Stimulated activated CD4-positive, alpha-beta T cell treated with anti-CD3 and anti-CD28 coated beads, Interleukin-1b, Interleukin-23, amount 100 ng/mL, for 4 hours (primary cell): ENCODE measurements at places on chromosomes 3 and 15.
A peak's percentile ranks its signal among the peaks of the same experiment; 100 is the strongest.

GRCh38 chr3:149955449-149955848 is 15.2 kb downstream of the PFN2 start:
- no peak for DNase-seq

DNA sequence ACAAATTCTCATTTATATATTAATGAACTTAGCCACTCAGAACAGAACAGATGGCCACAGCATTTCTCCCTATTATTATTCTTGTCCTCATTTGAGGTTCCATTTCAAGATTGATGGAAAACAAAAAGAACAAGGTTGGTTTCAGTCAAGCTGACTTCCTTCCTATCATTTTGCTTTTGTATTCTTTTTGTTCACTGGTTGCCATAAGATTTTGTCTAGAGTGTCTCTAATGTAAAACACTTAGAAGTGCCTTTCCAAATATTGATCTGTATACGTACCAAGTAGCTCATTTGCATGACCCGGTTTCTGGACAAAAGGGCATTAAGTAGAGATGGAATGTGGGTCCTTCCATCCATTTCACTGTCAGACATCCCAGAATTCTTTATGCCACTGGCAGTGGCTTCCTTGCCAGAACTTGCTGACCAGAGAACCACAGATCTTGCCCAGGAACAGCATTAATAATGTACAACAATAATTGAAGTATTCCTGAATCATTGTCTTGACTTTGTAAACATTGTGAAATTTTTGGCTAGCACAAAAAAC is 63.8 kb downstream of the PEX5L start:
- no peak for DNase-seq

GRCh38 chr3:125213946-125214542 is 1.5 kb upstream of the SLC12A8 start:
- DNase-seq: no peak

GRCh38 chr3:33799202-33799551 is 747 bp downstream of the PDCD6IP start:
- DNase-seq: no peak

DNA sequence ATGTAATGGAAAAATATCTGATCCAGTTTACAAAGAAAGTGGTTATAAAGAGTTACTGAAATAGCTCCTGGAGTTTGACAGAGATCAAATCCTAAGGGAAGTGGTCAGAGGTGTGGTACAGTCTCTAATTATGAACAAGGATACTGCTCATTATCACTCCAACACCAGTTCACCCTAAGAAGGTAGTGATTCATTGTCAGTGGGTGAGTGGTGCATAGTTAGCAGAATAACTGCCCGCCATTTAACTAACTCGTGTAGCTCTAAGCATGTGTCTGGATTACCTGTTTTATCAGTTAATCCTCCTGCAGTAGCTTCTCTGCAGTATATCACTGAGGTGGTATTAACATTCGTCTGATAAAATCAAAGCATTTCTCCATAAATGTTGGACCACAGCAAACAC is 700.1 kb downstream of the NLGN1 start:
- no peak for DNase-seq

DNA sequence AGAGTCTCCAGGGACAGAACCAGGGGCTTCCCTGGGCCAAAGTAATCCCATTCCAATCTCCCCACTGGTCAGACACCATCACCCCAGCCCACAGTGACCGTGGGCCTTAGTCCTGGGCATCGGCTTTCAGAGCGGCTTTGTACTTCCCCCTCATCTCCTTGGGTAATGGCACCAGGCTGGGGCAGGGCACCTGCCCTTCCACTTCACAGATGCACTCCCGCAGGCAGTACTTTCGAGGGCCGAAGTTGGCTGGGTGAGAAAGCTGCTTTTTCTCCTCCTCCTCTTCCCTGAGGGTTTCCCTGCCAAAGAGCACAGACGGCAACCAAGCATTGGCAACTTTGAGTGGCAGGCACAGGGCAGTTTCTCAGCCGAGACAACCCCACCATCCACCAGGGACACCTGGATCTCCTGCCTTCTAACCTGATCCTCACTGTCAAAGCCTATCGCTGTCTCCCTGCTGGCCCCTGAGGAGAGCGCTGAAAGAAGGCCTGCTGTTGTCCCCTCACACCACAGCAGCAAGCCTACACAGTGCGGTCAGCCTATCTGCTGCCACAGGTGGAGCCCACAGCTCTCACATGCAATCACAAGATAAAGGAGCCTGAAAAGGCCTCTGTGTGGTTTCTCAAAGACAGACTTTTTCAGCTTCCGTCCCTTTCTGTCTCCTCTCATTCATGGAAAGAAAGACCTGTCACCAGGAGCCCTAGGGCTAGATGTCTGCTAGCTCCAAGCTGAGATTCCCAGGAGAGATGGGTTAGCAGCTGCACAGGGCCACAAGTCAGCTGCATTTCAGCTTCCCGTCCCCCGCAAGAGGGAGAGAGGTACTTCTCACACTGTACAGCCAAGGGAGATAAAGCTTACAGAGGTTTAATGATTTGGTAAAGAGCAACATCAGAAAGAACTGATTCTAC is 12.5 kb downstream of the MRPS25 start:
- no peak for DNase-seq

DNA sequence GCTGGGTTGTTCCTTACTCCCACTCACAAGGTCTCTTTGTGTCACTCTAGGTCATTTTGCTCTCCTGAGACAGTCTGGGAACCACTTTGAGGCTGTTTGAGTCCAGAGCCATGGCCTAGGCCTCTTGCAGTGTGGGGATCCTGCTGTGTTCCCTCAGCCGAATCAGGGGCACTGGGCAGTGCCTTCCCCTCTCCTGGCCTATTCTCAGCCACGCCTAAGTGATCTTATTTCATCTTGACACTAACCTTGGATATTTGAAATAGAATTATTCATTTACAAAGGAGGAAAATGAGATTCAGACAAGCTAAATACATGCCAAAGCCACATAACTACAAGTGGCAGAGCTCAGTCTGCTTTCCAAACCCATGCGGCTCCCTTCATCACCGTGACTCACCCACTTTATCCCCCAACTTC is 557.2 kb upstream of the TBL1XR1 start:
- DNase-seq: no peak

DNA sequence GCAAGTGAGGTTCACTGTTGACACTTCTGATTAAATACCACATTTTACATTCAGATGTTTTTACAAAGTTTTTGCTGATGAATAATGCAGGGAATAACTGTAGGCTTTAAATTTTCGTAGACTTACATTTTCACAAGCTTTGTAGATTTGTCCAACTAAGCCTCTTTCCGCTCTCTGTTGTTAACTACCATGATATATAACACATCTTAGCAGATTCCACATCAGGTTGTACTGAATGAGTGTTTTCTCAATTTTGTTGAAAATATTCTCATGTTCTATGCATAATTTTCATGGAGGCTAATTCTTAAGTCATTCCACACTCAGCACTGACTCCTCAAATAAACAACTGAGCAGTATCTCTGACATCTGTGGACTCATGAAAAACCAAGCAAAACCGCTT is 168.3 kb downstream of the RSRC1 start:
- no peak for DNase-seq

- no peak for DNase-seq
Measured at GRCh38 chr3:190165253-190165652, 44.6 kb upstream of the P3H2 start.

GRCh38 chr3:97655971-97656370 is 108.6 kb upstream of the ARL6 start:
- DNase-seq: no peak

DNA sequence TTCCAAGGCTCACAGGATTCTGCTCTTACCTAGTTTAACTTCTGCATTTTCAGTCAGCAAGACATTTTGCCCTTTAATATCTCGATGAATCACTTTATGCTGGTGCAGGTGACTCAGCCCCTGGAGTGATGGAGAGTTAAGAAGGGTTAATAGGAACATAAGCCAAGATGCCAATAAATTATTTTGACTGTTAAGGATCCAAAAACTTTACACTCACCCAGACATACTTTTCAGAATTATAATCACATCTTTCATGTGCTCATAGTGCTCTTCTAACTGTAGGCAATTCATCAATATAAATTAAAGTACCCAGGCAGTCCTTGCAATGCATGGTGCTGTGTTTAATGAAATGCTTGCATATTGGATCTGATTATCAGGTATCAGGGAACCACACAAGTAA is 164.1 kb upstream of the SLC2A2 start:
- no peak for DNase-seq

DNA sequence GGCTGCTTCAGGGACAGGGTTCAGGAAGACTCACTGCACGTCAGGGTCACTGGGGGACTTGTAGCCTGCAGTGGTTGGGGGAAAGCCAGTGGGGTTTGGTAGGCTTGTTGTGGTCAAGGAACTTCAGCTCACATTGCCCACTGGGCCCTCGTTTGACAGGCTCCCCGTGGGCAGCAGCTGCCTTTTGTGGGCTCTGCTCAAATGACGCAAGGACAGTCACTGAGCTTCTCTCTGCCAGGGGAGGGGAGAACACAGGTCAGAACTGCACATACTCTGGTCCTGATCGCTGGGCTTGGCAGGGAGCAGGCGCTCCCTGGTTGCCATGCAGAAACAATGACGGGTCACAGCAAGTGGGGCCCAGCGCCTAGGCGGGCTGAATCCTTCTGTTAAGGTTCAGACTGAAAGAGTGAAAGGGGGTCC is 45.5 kb downstream of the FAM174B start:
- DNase-seq: no peak

- DNase-seq: peak; percentile 43
Measured at GRCh38 chr3:196502775-196503195, 783 bp downstream of the RNF168 start.

GRCh38 chr3:17195192-17195611 is 310.4 kb downstream of the PLCL2 start:
- DNase-seq: no peak

DNA sequence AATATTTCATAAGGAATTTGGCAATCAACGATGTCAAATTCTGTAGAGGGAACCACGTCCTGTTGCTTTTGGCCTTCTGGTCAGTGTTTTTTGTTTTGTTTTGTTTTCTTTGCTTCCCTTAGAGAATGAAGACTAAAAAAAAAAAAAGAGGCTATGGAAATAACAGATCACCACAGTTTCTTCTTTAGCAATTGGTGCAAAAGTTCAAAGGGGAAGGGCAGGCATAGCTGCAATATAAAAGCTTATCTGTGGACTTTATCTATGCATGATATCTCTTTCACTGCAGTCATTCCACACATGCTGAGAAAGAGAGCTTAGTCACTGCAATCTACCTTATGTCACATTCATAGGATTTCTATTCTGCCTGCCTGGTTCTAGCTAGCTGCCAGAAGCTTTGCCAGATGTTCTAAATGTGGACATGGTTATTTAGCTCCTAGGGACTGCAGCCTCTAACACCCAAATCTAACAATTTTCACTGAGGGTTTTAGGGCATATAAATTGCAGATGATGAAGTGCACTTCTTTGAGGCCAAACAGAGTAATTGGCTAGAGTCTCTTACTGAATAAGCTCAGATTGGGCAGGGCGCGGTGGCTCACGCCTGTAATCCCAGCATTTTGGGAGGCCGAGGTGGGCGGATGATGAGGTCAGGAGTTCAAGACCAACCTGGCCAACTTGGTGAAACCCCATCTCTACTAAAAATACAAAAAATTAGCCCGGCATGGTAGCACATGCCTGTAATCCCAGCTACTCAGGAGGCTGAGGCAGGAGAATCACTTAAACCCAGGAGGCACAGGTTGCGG is 637.2 kb downstream of the NTRK3 start:
- DNase-seq: no peak

- no peak for DNase-seq
Measured at GRCh38 chr15:80562033-80562432, 133.1 kb upstream of the ABHD17C start.

DNA sequence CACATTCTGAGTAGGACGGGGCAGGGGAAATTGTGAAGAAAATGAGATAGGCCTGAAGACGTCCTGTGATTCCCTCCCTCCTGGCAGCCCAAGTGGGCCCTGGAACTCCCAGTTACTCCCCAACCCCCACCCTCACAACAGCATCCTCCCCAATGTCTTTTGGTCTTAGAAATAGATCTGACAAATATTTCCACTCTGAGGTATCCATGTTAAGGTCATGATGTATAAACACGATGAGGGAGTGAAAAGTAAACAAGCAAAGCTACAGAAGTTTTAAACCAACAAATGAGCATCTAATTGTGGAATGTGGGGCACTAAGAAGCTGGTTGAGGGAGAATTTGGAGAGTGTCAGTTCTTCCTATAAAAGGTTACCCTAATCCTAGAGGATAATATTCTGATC is 103.7 kb upstream of the AADACL2 start:
- DNase-seq: no peak

DNA sequence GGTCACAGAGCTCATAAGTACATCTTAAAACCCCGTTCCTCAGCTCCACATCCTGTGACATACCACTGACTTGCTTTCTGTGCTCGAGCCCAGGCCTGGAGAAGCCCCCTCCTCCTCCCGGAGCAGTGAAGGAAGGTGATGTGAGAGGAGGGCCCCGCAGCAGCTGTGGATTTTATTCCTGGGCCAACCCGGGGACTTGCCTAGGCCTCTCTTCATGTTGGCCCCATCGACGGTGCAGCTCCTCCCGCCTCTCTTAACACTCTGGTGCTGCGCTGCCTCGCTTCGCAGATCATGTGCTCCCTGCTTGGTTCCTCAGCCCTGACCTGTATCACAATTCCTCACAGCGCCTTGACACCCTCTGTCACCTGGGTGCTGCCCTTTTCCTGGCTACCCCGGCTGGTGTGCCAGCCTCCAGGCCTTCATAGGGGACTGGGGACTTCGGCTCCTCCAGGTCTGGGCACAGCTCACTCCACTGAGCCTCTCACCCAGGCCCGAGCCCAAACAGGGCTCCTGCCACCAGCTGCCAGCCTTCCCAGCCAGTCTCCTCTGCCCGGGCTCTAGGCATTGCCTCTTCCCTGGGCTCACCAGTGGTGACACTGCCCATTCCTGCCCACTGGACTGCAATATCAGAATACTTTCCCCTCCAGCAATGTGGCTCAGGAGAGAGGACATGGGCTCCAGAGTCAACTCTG is 21.5 kb downstream of the MAGEF1 start:
- DNase-seq: no peak

DNA sequence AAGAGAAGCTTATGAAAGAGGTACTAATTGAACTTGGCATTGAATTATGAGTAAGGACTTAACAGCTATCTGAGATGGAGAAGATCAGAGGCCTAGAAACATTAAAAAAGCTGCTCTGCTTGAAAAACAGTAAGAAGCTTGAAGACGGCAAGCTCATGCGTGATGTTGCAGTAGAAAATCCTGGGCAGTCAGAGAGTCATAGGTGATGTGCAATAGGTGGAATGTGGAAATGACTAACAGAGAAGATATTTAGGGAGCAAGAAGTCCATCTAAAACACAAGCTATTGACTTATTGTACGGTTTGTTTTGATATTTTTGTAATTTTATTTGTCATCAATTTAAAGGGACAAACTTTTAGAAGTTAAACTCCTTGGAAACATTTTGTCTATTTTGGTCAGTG is 1101.4 kb downstream of the ROBO2 start:
- no peak for DNase-seq

GRCh38 chr3:140391061-140391460 is 286.8 kb upstream of the TRIM42 start:
- no peak for DNase-seq

DNA sequence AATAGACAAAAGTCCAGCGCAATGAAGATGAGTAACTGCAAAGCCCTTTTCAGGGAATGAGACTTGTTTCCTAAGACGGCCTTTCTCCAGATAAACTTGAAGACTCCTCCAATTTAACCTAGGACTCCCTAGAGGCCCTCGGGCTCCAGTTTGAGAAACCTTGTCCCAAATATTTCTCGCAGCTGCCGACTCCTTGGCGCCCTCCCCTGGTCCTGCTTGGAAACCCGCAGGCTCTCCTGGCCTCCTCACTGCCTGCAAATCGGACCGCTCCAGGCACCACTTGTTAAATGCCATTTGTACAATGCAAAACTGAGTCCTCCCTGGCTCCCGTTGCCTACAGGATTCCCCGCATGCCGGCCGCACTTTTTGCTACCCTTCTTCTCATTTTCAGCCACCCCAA is 36.8 kb downstream of the MUC4 start:
- no peak for DNase-seq
